ENCODE measurements at places on chromosomes 6 and 20. TPM values are rescaled to one million over a fixed set of nuclear protein-coding genes. Genes with fewer than 3 reads are reported as not detected.
A peak's percentile ranks its signal among the peaks of the same experiment; 100 is the strongest.

Gene RNF39
- 0.23 TPM for total RNA-seq

Gene HSPA1L
- total RNA-seq: 0.86 TPM

Gene MOG
- total RNA-seq: not detected

Gene CARMIL1
- total RNA-seq: 26.5 TPM

Gene RAB5IF
- total RNA-seq: 279 TPM

Gene PHACTR2
- 80.8 TPM for total RNA-seq

Gene FOXQ1
- total RNA-seq: 191 TPM

Gene SMOC2
- total RNA-seq: 2.8 TPM

Gene NKX2-4
- not detected for total RNA-seq

Gene EYS
- not detected for total RNA-seq

Gene ENPP1
- 4.6 TPM for total RNA-seq

Gene EFCAB8
- total RNA-seq: 2.0 TPM

Gene PPP1R14C
- 2.4 TPM for total RNA-seq

- no peak overlapping the region for H3K27ac ChIP-seq
- DNase-seq: no peak
- no peaks in the 10 kb centered on the region for H3K4me1 ChIP-seq
- H3K4me3 ChIP-seq: no peak overlapping the region
Observed at GRCh38 chr6:122640366-122640765, 30.2 kb downstream of the PKIB start.

- peaks cover 22% of the 10 kb centered on the region for H3K4me1 ChIP-seq
- DNase-seq: no peak
- peaks cover 2% of the 10 kb centered on the region for H3K36me3 ChIP-seq
- H3K27me3 ChIP-seq: no peaks in the 10 kb centered on the region
- H3K4me3 ChIP-seq: no peak overlapping the region
Observed at GRCh38 chr20:46349742-46350056, 41.4 kb upstream of the CDH22 start.

- H3K4me1 ChIP-seq: no peaks in the 10 kb centered on the region
- no peak for DNase-seq
- no peak overlapping the region for H3K4me3 ChIP-seq
- H3K36me3 ChIP-seq: no peaks in the 10 kb centered on the region
- no peak overlapping the region for H3K27ac ChIP-seq
Observed at GRCh38 chr20:58828136-58828535, 22.6 kb downstream of the GNAS-AS1 start.

- H3K4me1 ChIP-seq: peaks cover 26% of the 10 kb centered on the region
- no peaks in the 10 kb centered on the region for H3K27me3 ChIP-seq
- no peaks in the 10 kb centered on the region for H3K36me3 ChIP-seq
Observed at GRCh38 chr6:12355354-12355753, 65.2 kb downstream of the EDN1 start.

DNA sequence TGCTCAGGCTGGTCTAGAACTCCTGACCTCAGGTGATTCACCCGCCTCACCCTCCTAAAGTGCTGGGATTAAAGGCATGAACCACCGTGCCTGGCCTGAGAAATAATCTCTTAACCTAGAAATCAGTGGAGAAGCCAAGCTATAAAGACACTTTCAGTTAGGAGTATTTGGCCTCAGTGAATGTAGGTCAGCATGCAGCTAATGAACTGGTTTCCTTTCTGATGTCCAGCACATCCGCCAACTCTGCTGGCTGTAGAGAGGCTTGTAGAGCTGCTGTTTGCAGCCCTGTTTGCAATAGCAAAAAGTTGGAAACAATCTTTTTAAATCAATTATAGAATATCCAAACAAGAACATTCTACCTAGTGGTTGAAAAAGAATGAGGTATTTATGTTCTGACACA lies 42.4 kb upstream of the ELOVL5 start:
- no peaks in the 10 kb centered on the region for H3K27me3 ChIP-seq
- no peak overlapping the region for H3K4me3 ChIP-seq
- no peaks in the 10 kb centered on the region for H3K4me1 ChIP-seq
- no peak for DNase-seq

DNA sequence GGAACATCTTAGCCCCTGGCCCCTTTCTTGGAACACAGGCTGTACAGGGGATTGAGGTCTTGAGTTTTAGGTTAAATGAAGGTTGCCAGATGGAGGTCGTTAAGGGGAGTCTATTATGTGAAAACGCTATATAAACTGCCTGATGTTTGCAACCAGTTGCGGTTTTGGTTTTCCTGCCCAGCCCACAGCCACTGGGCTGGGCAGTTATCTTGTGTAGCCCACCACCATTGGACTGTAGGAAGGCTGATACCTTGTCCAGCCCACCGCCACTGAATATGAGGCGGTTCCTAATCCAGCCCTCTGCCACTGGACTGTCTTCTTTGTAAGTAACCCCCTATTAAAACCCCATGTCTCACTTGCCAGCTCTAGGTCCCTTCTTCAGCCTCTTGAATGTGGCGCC lies 42.3 kb upstream of the COL21A1 start:
- H3K4me3 ChIP-seq: no peak overlapping the region
- no peak overlapping the region for H3K27ac ChIP-seq
- H3K36me3 ChIP-seq: no peaks in the 10 kb centered on the region
- H3K4me1 ChIP-seq: no peaks in the 10 kb centered on the region
- no peak for DNase-seq
- no peaks in the 10 kb centered on the region for H3K27me3 ChIP-seq

GRCh38 chr6:106997392-106998158 lies 23.0 kb upstream of the CD24 start:
- H3K27me3 ChIP-seq: no peaks in the 10 kb centered on the region
- no peak overlapping the region for H3K4me3 ChIP-seq
- H3K4me1 ChIP-seq: no peaks in the 10 kb centered on the region
- peak; percentile 67 for DNase-seq

GRCh38 chr20:2836035-2836434 lies 4.4 kb downstream of the PCED1A start:
- no peak for DNase-seq
- H3K36me3 ChIP-seq: peaks cover 4% of the 10 kb centered on the region
- H3K27me3 ChIP-seq: no peaks in the 10 kb centered on the region
- no peak overlapping the region for H3K4me3 ChIP-seq

DNA sequence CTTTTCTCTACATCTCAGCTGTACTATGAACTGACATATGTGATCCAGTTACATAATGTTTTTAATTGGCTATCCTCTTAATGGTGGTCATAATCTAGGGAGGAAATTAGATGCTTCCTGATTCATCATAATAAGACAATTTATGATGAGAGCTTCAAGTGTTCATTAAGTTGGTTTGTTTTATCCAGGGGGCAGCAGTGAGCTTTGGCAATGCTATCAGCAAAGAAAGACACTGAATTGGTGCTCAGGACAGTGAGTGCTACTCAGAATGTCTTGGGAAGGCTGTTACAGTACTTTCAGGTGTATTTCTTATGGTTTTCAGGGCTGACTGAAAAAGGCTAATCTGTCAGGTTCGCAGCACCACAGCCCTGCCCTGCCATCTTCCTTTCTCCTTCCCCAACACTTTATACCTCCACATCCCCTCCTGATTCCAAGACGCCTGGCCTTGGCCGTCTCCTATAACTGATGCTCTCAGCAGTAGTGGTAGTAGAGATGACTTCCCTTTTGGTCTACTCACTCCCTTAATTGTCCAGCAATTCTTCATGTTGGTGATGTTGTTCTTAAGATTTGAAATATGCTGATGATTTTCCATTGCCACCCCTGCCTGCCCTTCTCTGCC lies 67.0 kb upstream of the TNFAIP3 start:
- no peak overlapping the region for H3K4me3 ChIP-seq
- DNase-seq: peak; percentile 47
- no peaks in the 10 kb centered on the region for H3K36me3 ChIP-seq
- peaks cover 98% of the 10 kb centered on the region for H3K4me1 ChIP-seq

- no peak overlapping the region for H3K4me3 ChIP-seq
- no peaks in the 10 kb centered on the region for H3K4me1 ChIP-seq
- no peaks in the 10 kb centered on the region for H3K36me3 ChIP-seq
- DNase-seq: no peak
- H3K27ac ChIP-seq: peak overlapping the region; percentile 8
Observed at GRCh38 chr6:7270320-7271204, 42.4 kb downstream of the SSR1 start.

- H3K4me1 ChIP-seq: peaks cover 20% of the 10 kb centered on the region
- H3K36me3 ChIP-seq: no peaks in the 10 kb centered on the region
- no peak for DNase-seq
Observed at GRCh38 chr6:32983493-32983848, 15.1 kb downstream of the BRD2 start.

- H3K4me1 ChIP-seq: peaks cover 18% of the 10 kb centered on the region
- H3K4me3 ChIP-seq: no peak overlapping the region
- H3K36me3 ChIP-seq: no peaks in the 10 kb centered on the region
- no peak for DNase-seq
Observed at GRCh38 chr6:1306133-1306532, 5.8 kb upstream of the FOXQ1 start.

GRCh38 chr20:34709831-34710567 lies 5.9 kb downstream of the TP53INP2 start:
- H3K27me3 ChIP-seq: no peaks in the 10 kb centered on the region
- peak overlapping the region; percentile 82 for H3K4me3 ChIP-seq
- peaks cover 23% of the 10 kb centered on the region for H3K4me1 ChIP-seq
- H3K27ac ChIP-seq: peak overlapping the region; percentile 19
- DNase-seq: no peak

GRCh38 chr20:48096957-48097890 lies 311.9 kb upstream of the SULF2 start:
- H3K36me3 ChIP-seq: no peaks in the 10 kb centered on the region
- H3K27ac ChIP-seq: no peak overlapping the region
- DNase-seq: peak; percentile 33
- H3K4me3 ChIP-seq: no peak overlapping the region

- H3K27me3 ChIP-seq: no peaks in the 10 kb centered on the region
- H3K36me3 ChIP-seq: no peaks in the 10 kb centered on the region
- no peaks in the 10 kb centered on the region for H3K4me1 ChIP-seq
- H3K4me3 ChIP-seq: no peak overlapping the region
- DNase-seq: no peak
Observed at GRCh38 chr6:168712993-168713392, 272.0 kb downstream of the SMOC2 start.

DNA sequence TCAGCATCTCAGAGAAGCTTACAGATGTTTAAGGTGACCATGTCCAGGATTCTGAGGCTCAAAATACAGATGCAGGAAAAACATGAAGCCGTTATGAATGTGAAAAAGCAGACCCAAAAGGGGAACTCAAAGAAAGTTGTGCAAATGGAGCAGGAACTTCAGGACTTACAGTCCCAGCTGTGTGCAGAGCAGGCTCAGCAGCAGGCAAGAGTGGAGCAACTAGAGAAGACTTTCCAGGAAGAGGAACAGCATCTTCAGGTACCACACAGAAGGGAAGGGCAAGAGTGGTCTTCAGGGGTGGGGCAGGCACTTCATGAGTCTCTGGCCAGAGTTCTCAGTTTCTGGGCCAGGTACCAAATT lies 15.2 kb downstream of the RNF8 start:
- no peaks in the 10 kb centered on the region for H3K27me3 ChIP-seq
- H3K4me3 ChIP-seq: no peak overlapping the region
- H3K27ac ChIP-seq: no peak overlapping the region
- no peaks in the 10 kb centered on the region for H3K4me1 ChIP-seq
- H3K36me3 ChIP-seq: peaks cover 2% of the 10 kb centered on the region

- no peak overlapping the region for H3K4me3 ChIP-seq
- H3K27ac ChIP-seq: no peak overlapping the region
- no peak for DNase-seq
- H3K4me1 ChIP-seq: peaks cover 17% of the 10 kb centered on the region
- H3K36me3 ChIP-seq: no peaks in the 10 kb centered on the region
Observed at GRCh38 chr6:107823047-107823557, 1.0 kb downstream of the SCML4 start.

- no peak overlapping the region for H3K4me3 ChIP-seq
- DNase-seq: no peak
- no peaks in the 10 kb centered on the region for H3K4me1 ChIP-seq
- H3K27me3 ChIP-seq: no peaks in the 10 kb centered on the region
Observed at GRCh38 chr6:65524232-65524631, 182.8 kb downstream of the EYS start.

DNA sequence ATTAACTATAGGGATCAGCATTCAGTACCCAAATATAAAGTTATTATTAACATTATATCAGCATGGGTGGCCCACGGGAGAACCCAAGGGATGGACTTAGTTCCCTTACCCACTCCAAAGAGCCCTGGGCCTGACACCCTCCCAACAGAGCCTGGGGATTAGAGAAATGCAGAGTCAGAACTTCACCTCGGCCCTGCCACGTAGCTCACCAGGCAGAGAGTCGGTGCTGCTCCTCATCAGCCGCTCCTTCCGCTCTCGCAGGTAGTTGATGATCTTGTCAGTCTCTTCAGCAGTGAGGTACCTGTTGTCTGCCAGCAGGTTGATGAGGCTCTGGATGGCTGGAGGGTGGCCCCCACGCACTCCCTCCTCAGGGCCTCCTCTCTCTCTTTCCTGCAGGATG lies 26.6 kb downstream of the NCOA5 start:
- H3K4me3 ChIP-seq: no peak overlapping the region
- peaks cover 15% of the 10 kb centered on the region for H3K36me3 ChIP-seq
- H3K4me1 ChIP-seq: no peaks in the 10 kb centered on the region
- no peaks in the 10 kb centered on the region for H3K27me3 ChIP-seq
- H3K27ac ChIP-seq: no peak overlapping the region

GRCh38 chr6:11241793-11242201 lies 9.3 kb upstream of the NEDD9 start:
- no peaks in the 10 kb centered on the region for H3K27me3 ChIP-seq
- peaks cover 17% of the 10 kb centered on the region for H3K4me1 ChIP-seq
- no peak overlapping the region for H3K4me3 ChIP-seq
- H3K27ac ChIP-seq: no peak overlapping the region

GRCh38 chr6:44672841-44673240 lies 285.3 kb downstream of the CDC5L start:
- H3K4me3 ChIP-seq: no peak overlapping the region
- no peak for DNase-seq

- H3K27ac ChIP-seq: no peak overlapping the region
- no peak for DNase-seq
- no peaks in the 10 kb centered on the region for H3K27me3 ChIP-seq
- no peaks in the 10 kb centered on the region for H3K4me1 ChIP-seq
- no peaks in the 10 kb centered on the region for H3K36me3 ChIP-seq
Observed at GRCh38 chr6:51740658-51741057, 346.8 kb downstream of the PKHD1 start.

GRCh38 chr6:135520781-135521180 lies 23.2 kb upstream of the AHI1 start:
- H3K27ac ChIP-seq: no peak overlapping the region
- H3K36me3 ChIP-seq: no peaks in the 10 kb centered on the region
- no peak overlapping the region for H3K4me3 ChIP-seq
- no peak for DNase-seq
- H3K4me1 ChIP-seq: peaks cover 13% of the 10 kb centered on the region

GRCh38 chr6:31397901-31398525 lies 5.4 kb upstream of the MICA start:
- H3K27me3 ChIP-seq: no peaks in the 10 kb centered on the region
- peaks cover 6% of the 10 kb centered on the region for H3K4me1 ChIP-seq
- no peaks in the 10 kb centered on the region for H3K36me3 ChIP-seq
- no peak overlapping the region for H3K4me3 ChIP-seq

DNA sequence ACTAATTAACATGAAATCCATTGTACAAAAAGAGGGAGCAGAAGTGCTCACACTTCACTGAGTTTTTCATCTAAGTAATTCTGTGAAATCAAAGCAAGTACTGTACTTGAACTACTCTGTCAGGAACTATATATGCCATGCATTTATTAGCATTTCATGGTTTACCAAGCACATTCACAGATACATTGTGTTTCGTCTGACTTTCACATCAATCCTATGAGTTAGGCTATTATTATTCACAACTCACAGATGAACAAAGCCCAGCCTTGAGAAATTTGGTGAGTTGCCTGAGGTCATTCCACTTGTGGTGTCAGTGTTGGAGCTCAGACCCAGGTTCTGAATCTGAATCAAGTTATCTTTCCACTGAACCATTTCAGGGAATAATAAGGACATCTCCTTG lies 33.7 kb upstream of the TENT5A start:
- H3K4me3 ChIP-seq: no peak overlapping the region
- no peaks in the 10 kb centered on the region for H3K36me3 ChIP-seq
- H3K4me1 ChIP-seq: peaks cover 51% of the 10 kb centered on the region

GRCh38 chr6:161013695-161014094 lies 22.1 kb downstream of the MAP3K4 start:
- no peak overlapping the region for H3K4me3 ChIP-seq
- no peaks in the 10 kb centered on the region for H3K4me1 ChIP-seq
- H3K27ac ChIP-seq: no peak overlapping the region
- no peak for DNase-seq
- H3K36me3 ChIP-seq: no peaks in the 10 kb centered on the region
